ENCODE measurements at places on chromosomes 5 and 9. TPM values are rescaled to one million over a fixed set of nuclear protein-coding genes. Genes with fewer than 3 reads are reported as not detected.

The TARS1 gene
- total RNA-seq = 258 TPM

The C9orf153 gene
- not detected for total RNA-seq

The CD14 gene
- total RNA-seq = 2.5 TPM

The BNC2 gene
- 5.7 TPM for total RNA-seq

The AP3S1 gene
- 88.8 TPM for total RNA-seq

The PCDHA13 gene
- 1.0 TPM for total RNA-seq

The IRX1 gene
- total RNA-seq = not detected

Measured in Panc1 (cell line).